Activated CD4-positive, alpha-beta T cell treated with anti-CD3 and anti-CD28 coated beads, Interleukin-10, Interleukin-2, amounts not matched to agents 100 ng/mL and 50 ng/mL, durations not matched to agents 16 hours and 8 hours (primary cell): ENCODE measurements at places on chromosomes 11 and 22.

DNA sequence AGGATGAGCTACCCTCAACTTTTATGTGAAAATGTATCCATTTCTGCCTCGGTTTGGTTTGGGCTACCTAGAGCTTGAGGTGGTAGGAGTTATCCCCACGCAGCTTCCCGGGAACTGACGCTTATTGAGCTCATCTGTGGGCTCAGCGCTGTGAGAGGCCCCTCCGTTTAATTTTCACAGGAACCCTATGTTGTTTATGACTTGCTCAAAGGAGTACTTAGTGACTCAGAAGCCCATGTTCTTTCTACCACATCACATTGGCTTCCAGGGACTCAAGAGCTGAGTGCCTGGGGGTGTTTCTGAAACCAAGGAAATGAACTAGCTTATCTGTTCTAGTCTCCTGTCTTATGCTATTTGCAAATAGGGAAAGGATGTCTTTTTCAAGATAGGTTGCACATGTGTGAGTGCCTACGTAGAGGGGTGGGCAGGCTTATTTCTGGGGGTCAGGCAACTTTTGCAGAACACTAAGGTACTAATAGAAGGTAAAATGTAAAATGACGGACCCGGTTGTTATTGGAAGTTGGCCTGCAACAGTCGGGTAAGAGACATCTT, 40.5 kb downstream of the MICAL2 start:
- peak; percentile 90 for DNase-seq

- no peak for DNase-seq
These were observed 142.8 kb downstream of the MAML2 start for GRCh38 chr11:96200243-96200642.

- DNase-seq, result no peak
These were observed 516 bp downstream of the OR52J3 start for GRCh38 chr11:5046754-5047330.

- DNase-seq, result no peak
These were observed 3.6 kb downstream of the C11orf87 start for GRCh38 chr11:109425554-109425953.

DNA sequence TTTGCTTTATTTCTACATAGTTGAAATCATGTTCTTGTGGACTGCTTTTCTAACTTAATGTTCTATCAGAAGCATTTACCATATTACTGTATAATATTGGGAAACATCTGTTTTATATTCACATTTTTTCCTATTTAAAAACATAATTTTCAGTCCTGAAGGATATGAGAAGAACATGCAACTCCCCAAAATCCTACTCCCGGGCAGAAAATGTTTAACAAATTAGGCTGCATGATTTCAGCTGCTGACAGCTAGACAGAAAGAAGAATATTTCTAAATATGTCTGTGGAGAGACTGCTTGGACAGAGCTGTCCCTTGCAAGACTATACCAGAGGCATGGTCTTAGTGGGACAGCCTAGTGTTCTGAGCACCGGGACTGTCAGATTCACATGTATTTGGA, 15.7 kb upstream of the AMPD3 start:
- no peak for DNase-seq

GRCh38 chr22:18154821-18155390, 4.9 kb downstream of the USP18 start:
- no peak for DNase-seq

DNA sequence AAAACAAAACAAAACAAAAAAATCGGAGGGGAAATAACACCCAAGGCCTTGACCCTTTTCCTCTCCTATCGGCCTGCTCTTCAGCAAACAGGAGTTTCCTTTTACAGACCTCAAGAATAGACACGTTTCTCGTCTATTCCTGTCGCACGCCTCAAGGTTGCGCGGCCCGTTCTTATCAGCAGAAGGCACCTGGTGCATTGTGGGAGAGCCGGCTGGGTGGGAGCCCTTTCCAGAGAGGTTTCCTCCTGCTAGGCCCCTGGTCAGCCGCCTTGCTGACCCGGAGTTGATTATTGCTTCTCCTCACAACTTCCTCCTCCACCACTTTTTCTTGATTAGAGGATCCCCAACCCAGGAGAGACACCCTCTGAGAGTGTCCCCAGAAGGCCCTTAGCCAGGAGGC, 497.3 kb downstream of the MIAT start:
- no peak for DNase-seq

GRCh38 chr11:106070606-106071005, 6.5 kb downstream of the KBTBD3 start:
- DNase-seq, result no peak

- DNase-seq, result no peak
These were observed 135.1 kb downstream of the FDX1 start for GRCh38 chr11:110564676-110565356.

DNA sequence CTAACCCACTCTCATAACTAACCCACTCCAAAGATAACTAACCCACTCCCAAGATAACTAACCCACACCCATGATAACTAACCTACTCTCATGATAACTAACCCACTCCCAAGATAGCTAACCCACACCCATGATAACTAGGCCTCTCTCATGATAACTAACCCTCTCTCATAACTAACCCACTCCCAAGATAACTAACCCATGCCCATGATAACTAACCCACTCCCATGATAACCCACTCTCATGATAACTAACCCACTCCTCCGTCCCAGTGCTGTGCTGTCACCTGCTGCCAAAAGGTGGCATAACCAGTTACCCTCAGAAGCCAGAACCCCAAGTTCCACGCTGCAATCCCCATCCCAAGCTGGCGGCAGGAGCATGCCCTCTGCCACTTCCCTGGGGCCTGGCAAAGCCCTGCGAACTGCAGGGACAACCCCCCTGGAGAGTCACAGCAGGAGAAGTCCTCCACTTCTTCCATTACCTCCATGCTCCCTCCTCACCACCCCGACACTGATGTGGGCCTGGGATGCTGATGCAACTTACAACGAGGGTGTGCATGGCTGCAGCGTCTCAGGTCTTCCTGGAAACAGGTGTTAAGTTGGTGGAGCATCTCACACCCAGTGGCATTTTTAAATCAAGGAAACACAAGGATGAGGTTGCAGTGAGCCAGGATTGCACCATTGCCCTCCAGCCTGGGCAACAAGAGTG, 30.8 kb upstream of the CELSR1 start:
- DNase-seq, result no peak

DNA sequence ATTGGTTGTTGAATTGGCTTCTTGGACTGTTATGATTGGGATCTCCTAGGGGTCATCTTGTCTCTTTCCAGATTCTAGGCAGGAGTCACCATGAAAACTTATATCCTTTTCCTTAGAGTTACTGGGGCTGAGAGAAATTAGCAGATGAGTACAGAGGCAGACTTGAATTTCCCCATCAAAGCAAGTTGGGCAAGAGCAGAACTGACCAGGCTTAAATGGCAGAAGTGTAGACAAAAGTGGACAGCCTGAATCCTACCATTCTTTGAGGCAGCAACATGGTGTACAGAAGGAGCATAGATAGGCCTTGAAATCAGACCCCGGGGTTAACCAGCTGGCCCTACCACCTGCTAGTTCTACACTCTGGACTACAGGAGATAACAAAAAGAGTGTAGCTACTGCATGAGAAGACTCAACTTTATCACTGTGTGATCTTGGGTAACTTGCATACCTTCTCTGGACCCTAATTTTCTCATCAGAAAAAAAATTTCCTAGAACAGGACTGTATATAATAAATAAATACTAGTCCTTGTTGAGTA, 427.4 kb upstream of the CADM1 start:
- DNase-seq, result no peak

DNA sequence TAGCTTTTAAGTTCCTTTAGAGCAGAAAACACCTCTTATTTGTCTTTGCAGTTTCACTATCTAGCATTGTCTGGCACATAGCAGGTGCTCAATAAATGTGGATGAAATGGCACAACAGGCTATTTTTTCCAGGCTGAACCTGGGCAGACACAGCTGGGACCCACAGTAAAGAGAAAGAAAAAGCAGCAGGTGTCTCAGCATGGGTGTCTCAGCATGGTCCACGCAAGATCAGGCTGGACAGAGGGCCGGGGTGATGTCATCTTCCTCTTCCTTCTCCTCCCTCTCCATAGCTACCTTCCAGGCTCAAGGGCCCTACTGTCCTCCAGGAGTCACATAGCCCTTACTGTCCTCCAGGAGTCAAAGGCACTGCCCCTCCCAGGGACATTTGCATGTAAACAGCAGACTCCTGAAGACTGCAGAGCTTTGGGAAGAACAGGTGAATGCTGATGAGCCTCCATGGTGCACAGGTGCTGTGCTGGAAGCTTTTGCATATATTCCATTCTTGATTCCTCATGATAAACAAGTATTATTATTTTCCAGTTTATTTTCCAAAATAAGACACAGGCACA, 65.2 kb downstream of the DSCAML1 start:
- no peak for DNase-seq

DNA sequence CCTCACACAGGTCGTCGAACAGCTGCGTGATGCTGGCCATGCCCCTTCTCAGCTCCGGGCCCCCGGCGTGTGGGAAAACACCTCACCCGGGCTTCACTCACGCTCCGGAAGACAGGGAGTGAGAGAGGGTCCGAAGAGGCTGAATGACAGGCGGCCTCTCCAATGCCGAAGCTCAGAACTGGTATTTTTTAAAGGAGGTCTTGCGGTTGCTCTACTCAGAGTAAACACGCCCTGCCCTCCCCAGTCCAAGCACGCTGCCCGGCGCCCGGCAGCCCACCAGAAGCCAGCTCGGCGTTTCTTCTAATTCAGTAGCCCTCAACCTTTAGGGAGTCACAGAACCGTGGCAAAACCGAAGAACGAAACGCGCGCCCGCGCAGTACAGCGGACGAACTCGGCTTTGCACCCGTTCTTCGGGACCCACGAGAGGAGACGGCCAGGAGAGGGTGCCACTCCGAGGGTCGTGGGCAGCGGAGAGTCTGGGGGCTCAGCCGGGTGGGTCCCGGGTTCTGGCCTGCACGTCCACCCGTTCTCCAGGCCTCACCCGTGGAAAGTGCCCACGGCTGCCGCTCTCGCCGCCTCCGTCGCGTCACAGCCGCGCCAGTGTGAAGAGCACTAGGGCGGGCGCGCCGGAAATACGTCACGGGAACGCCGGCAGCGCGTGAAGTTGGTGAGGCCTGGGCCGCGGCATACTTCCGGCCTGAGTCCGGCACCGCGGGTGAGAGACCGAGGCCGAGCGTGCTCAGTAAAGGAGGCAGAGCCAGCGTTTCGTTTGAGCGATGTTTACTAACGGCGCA, at the start of gene TUBGCP6:
TUBGCP6 (minus strand) TSS at position 604 of the 794 bp plus-strand sequence; CDS start at position 40, 564 bp downstream.
- DNase-seq, result peak; percentile 95
